ENCODE measurements at places on chromosomes 2 and 18. TPM values are rescaled to one million over a fixed set of nuclear protein-coding genes. Genes with fewer than 3 reads are reported as not detected.

TET3 gene
- 5.3 TPM for total RNA-seq

UGT1A3 gene
- not detected for total RNA-seq

DNA sequence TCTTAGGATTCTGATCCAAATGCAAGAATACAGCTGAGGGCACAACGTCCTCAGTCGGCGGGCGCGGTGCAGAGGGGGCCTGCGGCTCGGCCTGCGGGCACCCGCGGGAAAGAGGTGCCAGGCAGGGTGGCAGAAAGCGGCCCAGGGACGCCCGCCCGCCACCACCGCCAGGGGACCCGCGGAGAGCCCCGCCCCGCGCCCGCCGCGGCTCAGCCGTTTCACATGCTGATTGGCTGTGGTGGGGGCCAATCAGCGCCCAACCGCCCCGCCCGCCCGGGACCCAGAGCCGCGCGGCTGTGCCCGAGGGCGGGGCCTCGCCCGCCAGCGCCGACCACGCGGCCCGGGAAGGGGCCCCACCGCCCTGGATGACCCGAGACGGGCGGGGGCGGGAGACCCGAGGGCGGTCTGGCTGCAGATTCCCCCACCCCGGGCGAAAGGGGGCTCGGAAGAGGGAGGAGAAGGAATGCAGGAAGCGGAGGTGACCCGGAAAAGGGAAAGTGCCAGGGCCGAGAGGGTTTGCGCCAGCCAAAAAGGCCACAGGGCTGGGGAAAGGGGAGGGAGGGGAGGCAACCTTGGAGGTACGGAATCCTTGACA, 8.0 kb downstream of the IRS1 start:
- DNase-seq: peak; percentile 44

PTPRN gene
- 0.13 TPM for total RNA-seq

RAPGEF4 gene
- total RNA-seq: 0.26 TPM

XDH gene
- 6.1 TPM for total RNA-seq

DNA sequence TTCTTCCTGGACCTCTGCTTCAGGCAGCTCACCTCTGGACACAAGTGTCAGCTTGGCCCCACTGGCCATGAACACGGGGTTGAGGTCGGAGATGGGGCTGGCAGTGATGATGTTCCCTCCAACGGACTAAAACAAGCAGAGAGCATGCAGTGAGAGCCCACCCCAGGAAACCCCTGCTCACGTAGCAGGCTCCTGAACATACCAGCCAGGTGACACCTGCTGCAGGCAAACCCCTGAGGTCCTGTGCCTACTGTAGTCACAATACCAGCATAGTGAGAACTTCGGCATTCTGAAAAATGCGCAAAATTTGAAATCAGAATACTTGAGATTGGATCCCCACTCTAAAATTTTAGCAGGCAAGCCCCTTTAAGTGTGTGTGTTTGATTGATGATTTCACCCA, 32.9 kb downstream of the XDH start:
- DNase-seq: no peak

DNA sequence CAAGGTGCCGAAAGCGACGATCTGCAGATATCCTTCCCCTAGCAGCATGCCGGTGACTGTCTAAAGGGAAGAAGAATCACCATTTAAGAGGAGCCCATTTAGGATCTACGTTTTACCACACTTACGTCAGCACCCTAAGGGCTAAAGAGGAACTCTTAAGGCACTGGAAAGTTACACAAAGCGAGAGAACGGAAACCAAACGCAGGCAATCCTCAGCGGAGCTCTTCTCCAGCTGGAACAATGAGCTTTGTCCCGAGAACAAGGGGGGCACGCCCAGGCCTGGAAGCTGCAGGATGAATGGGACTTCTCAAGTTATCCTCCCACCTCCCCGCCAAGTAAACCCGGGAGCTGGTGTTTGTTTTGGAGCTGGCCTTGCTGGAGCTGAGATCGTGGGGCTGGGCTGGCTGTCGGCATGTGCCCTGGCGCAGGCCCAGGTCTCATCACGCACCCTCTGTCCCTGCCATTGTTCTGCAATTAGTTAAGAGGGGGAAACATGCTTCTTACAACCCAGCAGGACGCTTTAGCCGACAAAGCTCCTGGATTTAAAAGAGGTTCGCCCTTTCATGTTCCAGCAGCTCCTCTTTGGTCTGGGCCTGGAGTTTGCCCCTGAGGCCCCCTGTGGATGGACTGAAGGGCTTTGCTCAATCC, 36.4 kb downstream of the PXDN start:
- peak; percentile 95 for DNase-seq

GRCh38 chr2:104690255-104690984, 163.5 kb upstream of the POU3F3 start:
- no peak for DNase-seq

- DNase-seq: no peak
Observed at GRCh38 chr2:211270257-211270656, 713.9 kb downstream of the CPS1 start.

SPC25 gene
- 0.13 TPM for total RNA-seq

GPBAR1 gene
- total RNA-seq: under 0.01 TPM

SPP2 gene
- total RNA-seq: not detected

DNA sequence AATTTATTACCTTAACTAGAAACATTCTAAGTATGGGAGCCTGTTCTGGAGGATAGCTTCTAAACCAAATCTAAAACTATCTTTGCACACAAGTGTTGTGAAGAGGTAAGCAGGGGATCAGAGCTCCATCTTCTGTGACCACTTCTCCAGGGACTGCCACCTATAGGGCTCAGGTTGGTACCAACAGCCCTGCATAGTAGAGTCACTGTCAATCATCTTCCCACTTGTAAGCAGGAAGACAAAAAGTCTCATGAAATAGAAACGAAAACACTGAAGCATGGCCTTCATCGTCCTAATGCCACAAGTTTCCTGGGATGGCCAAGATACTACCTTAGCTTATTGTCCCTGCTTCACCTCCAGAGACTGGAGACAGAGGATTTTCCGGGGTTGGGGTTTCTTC, 43.8 kb downstream of the KANSL3 start:
- DNase-seq: no peak

DNA sequence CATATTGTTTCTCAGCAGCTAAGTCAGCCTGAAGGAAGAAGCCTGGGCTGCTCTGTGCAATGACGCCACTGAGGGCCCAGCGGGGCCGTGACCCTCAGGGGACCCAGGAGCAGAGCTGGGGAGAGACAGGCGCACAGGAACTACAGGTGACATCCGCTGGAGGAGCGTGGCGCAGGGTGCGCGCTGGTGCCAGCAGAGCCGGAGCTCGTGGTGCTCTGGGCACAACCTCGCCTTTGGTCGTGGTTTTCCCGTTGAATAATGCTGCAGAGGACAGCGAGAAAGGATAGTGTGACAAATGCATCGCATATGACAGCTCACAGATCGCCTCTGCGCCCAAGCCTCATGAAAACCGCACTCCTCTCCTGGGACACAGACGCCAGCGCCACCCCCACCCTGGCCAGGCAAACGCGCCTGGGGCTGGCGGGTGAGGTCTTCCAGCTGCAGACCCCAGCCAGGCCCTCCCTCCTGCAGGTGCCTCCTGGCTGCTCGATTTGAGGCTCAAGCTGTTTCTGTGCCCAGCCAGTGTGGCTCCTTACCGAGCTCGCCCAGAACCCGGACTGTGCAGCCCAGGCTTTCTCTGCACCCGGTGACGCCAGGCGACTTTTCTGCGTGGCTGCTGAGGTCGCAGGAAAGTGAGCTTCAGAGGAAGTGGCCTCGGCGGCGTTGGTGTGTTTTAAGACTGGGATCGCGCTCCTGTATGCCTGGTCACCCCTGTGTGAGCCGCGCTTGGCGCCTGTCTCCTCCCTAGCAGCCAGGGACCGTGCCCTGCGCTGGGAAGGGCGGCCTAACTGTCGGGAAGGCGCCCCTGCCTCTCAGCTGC, 583.1 kb upstream of the HS6ST1 start:
- DNase-seq: no peak

MYO3B gene
- under 0.01 TPM for total RNA-seq

DNA sequence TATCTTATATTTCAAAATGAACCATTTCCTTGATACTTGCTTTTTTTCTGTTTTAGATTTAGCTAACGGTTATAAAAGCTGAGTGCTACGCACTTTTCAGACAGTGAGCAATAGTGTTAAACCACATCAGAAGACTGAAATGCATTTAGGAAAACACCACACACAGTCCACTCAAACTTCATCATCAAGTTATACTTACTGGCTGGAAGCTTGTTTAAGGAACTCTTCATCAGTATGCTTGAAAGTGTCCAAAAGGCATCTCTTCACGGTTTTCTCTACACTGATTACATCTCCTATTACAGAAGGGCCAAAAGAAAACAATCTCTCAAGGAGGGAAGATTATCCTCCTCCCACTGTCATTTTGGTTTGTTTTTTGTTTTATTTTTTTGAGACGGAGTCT, 19.7 kb downstream of the ILKAP start:
- no peak for DNase-seq

- no peak for DNase-seq
Observed at GRCh38 chr18:60092073-60092472, 192.3 kb downstream of the PMAIP1 start.

CAB39 gene
- total RNA-seq: 87.4 TPM

- DNase-seq: peak; percentile 98
Observed at GRCh38 chr2:84919885-84920580, 14.6 kb downstream of the TMSB10 start.

DNA sequence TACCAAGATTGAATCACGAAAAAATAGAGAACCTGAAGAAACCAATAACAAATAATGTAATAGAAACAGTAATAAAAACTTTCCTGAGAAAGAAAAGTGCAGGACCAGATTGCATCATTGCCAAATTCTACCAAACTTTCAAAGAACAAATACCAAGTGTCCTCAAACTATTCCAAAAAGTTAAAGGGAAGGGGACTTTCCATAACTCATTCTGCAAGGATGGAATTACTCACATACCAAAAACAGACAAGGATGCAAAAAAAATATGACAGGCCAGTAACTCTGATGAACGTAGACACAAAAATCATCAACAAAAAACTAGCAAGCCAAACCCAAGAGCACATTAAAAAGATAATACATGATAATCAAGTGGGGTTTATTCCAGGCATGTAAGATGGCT, 172.3 kb upstream of the SLC35G4 start:
- no peak for DNase-seq

DNA sequence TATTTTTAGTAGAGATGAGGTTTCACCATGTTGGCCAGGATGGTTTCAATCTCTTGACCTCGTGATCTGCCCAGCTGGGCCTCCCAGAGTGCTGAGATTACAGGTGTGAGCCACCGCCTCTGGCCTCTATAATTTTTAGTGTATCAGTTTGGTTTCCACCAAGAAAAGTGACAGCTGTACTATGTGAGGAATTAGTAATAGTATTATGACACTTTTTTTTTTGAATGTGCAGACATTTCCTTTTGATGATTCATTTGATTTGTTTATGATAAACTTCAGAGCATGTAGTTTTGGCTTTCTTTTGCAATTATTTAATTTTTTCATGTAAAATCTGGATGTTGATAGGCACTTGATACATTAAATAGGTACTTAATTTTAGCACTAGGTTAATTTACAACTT, 61.5 kb downstream of the PTPN4 start:
- DNase-seq: peak; percentile 25

CHRND gene
- total RNA-seq: not detected

DNA sequence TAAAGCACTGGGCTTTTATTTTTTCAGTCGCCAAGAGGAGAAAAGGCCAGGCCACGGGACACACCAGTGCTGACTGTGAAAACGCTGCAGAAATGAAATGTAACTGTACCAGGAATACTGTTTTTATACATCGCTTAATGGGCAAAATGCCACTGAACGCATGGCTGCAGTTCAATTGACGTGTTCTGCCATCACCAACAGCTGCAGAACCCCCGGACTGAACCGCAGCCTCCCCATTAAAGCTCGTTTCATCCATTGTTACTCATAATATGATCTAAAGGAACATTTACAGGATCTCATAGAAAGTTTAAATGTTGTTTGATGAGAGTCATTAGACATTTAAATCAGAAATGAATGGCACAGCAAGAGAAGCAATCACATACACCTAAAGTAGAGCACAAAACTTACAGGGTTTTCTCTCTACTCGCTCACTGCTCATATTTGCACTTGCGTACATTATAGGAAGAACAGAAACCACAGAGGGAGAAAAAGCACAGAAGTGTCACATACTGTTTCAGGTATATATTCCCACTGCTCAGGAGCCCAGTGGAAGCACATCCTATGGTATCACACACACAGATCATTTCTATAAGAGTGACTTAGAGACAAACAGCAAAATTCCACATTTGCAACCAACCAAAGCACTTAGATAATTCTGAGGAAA, 35.3 kb downstream of the TCF4 start:
- DNase-seq: no peak

GRCh38 chr2:219058541-219059374, 2.0 kb downstream of the IHH start:
- no peak for DNase-seq

DSG3 gene
- 688 TPM for total RNA-seq

LBX2 gene
- total RNA-seq: 0.77 TPM

CTLA4 gene
- total RNA-seq: not detected

GRCh38 chr2:232892843-232893242, 22.8 kb downstream of the SNORC start:
- DNase-seq: no peak

GRCh38 chr2:238502088-238502810, 75.5 kb downstream of the ASB1 start:
- DNase-seq: no peak

DNA sequence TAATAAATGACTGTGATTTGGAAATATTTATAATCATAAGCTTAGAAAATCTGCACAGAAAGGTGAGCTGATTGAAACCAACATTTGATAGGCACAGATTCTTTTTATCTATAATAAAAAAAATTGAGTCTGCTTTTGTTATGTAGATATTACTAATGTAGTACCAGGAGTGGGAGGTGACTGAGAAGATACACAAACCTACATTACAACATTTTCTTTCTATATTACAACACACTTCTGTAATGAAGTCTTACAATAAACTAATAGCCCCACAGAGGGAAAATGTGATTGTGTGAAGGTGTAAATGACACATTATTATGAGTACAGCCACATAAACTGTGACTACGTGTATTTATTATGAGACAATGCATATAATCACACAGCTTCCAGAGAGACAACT, 241.6 kb downstream of the PIEZO2 start:
- DNase-seq: no peak

Measured in bronchial epithelial cell (primary cell).